NCI-H187 treated with DMSO at 0.1 percent for 48 hours (cell line): ENCODE measurements at places on chromosomes 3 and 15.

DNA sequence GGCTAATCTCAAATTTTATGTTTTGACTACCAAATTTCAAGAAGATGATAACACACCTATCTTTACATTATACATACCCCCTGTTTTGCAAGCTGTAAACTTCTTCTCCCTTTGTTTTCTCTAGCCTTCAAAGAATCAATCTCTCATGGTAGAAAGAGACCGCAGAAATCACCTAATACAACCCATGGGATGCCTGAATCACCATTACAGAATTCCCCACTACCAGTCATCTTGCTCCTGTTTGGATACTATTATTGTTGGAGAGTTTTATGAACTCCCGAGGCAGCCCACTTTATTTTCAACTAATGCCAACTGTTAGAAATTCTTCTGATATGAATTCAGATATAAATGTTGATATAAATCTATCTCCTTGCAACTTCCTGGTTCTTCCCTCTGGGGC, 110.9 kb downstream of the FRMD5 start:
- no peak for DNase-seq

DNA sequence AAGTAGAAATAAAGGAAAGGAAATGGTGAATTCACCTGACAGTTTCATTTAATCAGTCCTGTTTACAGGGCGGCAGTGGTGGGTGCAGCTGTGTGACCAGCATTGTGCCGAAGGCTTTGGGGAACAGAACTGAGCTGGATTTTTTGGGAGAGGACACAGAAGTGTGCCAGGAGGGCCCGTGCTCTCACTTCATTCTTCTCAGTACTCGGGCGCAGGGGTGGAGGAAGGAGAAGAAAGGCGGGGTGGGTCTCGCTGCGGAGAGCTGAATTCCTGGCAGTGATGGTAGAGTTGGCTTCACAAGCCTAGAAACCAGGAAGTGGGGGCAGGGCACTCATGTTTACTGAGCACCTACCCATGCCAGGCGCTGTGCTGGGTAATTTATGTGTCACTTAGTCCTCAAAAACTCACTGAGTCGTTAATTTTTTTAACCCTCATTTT, 64.6 kb downstream of the CRTC3 start:
- no peak for DNase-seq

- no peak for DNase-seq
These were observed 50.6 kb downstream of the AGTR1 start for GRCh38 chr3:148748283-148748682.

DNA sequence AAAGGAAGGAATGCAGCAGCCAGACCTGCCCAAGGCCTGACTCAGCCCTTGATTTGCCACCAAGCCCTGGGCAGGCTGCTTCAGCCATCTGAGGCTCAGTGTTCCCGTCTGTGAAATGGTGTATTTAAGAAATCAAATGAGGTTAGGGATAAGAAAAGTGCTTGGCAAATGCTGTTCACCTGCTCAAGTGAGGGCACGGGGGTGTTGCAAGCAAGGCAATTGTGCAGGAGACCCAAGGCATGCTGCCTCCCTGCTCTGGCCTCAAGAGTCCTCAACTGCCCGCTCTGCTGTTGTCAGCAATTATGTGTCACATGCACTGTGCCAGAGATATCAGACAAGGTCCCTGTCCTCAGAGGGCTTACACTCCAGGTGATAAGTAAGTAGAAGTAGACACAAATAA, 101.8 kb downstream of the TPRA1 start:
- DNase-seq = no peak

DNA sequence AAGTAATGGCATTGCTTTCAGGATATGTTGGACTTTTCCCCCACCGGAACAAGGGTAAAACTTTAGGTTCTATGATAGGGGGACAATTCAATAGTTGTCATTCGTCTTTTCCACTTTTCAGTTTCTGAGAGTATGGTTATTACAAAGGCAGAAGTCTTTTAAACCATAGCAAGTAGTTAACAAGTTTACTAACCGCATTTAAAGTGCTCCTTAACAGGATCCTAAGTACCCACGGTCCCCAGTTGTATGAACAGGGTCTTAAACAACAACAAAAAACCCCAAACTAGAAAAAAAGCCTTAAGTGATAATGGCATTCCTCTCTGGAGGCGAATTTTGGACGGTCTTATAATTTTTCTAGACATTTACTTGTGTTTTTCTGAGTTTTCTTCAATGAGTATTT, 831 bp downstream of the IFT57 start:
- no peak for DNase-seq

- no peak for DNase-seq
These were observed 1018.6 kb downstream of the TUSC7 start for GRCh38 chr3:117728226-117728625.

GRCh38 chr3:11625376-11626083, 18.2 kb downstream of the VGLL4 start:
- no peak for DNase-seq

GRCh38 chr15:65944404-65944803, 75.1 kb downstream of the RAB11A start:
- DNase-seq = no peak

- no peak for DNase-seq
These were observed 22.8 kb downstream of the MUC4 start for GRCh38 chr3:195788711-195789581.

- DNase-seq = no peak
These were observed 228.1 kb downstream of the FEZF2 start for GRCh38 chr3:62145086-62145757.

DNA sequence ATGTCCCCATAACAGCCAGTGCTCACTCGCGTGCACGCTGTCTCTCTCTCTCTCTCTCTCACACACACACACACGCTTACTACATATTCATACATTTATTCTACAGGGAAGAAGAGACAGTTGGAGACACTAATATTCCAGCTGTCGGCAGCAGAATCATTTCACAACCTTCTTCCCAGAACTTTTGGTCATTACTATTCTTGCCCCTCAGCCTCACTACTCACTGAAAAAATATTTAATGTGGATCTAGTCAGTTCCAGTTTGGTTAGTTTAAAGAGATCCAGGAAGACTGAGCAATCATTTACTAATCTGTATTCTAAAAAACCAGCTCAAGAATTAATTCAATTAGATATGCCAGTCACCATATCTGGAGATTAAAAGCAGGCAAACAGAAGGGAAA, 394.9 kb downstream of the PTPRG start:
- DNase-seq = no peak

DNA sequence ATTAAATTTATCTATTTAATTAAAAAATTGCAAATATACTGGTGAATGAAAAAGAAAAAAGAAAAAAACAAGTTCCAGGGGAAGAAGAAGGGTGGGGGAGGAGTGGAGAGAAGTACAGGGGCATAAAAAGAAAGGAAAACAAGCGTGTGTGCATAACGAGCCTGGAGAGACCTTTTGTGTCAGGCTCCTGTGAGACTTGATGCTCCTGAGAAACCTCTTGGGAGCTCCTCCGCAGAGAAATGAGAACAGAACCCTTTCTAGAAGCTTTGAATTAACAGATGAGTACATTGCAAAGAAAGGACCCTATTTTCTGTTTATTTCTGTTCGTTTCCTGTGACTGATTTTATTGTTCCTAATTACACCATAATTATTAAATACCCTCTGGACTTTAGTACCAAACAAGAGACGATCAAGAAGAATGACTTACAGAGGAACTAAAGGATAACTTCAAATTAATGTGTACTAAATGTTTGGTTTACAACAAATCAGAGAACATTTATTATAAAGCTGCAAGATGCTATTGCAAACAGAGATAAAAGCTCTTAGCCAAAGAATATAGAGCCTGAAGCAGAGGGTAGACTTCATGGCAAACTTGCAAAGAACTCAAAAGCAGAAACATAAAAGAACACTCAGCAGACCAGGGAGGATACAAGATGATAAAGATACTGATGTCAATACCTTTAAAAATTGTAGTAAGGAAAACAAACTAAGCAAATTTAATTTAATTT, 74.7 kb downstream of the DPPA2 start:
- DNase-seq = no peak
